ENCODE measurements at places on chromosomes 16 and 17.
A peak's percentile ranks its signal among the peaks of the same experiment; 100 is the strongest.

- no peak for DNase-seq
These were observed 5.8 kb upstream of the TRAF4 start for GRCh38 chr17:28737770-28738679.

GRCh38 chr17:32141258-32141657 is 1.0 kb upstream of the RHOT1 start:
- no peak for DNase-seq

GRCh38 chr17:58323366-58324055 is 5.1 kb downstream of the TSPOAP1 start:
- no peak for DNase-seq

- no peak for DNase-seq
These were observed 83.3 kb downstream of the C16orf95 start for GRCh38 chr16:87233928-87234327.

- DNase-seq, result no peak
These were observed 8.8 kb downstream of the ITGAL start for GRCh38 chr16:30481381-30481780.

DNA sequence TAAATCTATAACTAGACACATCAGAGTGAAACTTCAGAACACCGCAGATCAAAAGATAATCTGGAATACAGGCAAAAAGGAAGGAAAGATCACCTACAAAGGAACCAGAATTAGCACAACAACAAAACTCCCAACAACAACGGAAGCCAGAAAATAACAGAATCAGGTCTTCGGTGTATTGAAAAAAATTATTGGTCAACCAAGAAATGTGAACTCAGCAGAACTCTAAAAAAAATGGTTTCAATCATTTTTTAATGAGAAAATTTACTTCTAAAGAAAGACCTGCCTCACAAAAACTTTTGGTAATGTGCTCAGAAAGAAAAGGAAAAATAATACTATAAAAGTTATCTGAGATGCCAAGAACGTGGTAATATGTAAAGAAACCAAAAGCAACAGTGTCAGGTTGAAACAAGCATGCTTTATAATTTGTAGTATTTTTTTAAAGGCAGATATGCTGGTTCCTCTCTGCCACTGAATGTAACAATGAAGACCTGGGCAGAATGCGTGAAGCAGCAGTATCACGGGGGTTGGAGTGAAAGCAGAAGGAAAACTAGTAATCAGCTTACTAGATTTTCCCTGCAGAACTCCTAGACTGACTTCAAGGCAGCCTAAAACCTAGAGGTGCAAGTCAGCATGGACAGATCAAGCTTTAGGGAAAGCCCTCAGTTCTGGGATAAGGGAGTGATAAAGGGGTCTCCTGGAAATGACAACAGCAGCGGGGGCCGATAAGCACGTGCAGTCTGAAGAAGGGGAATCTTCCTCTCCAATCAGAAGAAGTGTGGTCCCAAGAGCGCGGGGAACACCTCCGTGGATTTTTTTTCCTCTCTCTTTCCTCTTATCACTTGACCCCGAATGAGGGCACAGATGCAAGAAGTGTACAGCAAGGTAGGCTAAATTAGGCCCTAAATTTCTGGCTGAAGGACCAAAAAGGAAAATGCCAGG is 80.9 kb upstream of the TEKT1 start:
- DNase-seq, result no peak

- DNase-seq, result peak; percentile 62
These were observed 17.5 kb upstream of the MTMR4 start for GRCh38 chr17:58531661-58532554.

DNA sequence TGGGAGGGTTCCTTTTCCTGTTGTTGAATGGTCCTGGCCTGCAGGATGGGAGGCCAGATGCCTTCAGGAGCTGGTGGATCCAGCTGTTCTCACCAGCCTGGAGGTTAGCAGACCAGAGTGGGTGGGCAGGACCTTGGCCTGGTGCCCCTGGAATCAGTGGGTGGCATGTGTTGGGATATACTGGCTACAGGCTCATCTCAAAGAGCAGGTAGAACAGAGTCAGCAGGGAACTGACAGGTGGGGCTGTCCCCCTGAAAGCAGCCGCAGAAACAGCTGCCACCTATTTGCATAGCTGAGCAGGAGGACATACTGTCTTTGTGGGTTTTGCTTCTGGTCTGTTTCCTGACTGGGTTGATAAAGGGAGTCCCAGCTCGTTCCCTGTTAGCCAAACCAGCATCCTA is 144.1 kb downstream of the RAB11FIP4 start:
- DNase-seq, result no peak

GRCh38 chr17:47621293-47622179 is 28.2 kb upstream of the KPNB1 start:
- no peak for DNase-seq

- no peak for DNase-seq
These were observed 35.3 kb downstream of the FA2H start for GRCh38 chr16:74739275-74739674.

DNA sequence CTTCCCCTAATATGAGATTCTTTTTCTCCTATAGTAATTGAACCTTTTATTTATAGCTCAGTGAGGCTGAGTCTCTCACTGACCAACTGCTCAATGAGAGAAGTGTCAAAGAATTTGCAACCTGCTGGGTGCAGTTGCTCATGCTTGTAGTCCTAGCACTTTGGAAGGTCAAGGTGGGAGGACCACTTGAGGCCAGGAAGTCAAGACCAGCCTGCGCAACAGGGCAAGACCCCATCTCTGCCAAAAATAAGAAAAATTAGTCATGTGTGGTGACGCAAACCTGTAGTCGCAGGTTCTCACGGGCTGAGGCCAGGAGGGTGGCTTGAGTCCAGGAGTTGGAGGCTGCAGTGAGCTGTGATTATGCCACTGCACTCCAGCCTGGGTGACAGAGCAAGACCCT is 30.9 kb upstream of the CRYBA1 start:
- no peak for DNase-seq

DNA sequence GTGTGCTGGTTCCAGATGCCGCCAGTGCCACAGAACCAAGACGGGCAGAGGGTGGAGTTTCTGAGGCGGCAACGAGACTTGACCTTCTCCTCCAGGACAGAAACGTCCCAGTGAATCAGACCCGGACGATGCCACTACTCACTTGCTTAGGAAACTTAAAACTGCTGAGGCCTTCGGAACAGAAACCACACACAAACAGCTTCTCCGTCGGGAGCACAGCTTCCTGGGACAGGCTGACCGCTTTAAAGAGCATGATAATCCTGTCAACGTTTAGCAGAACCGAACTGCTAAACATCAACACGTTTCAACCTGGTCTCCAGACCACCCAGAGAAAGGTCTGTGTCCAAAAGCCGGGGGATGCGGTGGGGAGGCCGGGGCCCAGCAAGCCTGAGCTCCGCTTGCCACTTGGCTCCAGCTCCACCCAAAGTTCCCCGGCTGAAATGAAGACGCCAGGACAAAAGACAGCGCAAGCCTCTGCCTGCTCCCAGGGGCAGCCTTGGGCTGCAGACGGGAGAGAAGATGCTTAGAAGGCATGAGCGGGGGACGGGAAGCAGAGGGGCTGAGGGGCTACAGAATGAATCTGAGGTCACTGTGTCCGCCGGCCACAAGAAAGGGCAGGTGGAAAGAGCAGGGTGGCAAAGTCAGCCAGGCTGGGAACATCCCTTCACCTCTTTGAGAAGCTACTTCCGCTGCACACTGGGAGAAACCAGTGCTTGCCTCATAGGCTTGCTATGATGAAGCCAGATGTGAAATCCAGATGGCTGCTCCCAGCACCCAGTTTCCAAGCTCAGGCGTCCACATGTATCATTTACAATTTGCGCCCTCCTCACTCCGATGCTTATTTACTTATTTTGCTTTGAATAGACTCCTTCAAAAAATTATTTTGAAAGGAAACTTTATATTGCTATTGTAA is 69.0 kb downstream of the MRM3 start:
- no peak for DNase-seq

DNA sequence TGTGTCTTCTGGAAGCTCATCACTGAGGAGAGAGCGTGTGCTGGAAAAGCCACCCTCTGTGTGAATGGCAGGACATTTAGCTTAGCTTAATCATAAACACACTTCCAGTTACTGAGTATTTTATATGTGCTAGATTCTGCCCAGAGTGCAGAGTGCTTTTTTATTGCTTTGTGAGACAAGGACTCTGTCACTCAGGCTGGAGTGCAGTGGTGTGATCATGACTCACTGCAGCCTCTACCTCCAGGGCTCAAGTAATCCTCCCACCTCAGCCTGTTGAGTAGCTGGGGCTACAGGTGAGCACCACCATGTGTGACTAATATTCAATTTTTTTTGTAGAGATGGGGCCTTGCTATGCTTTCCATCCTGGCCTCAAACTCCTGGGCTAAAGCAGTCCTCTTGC is 61.4 kb upstream of the IRX3 start:
- DNase-seq, result no peak

GRCh38 chr16:56641166-56641565 is 2.7 kb downstream of the MT1A start:
- no peak for DNase-seq

- no peak for DNase-seq
These were observed 151.7 kb downstream of the ANKFN1 start for GRCh38 chr17:56305007-56305406.

- DNase-seq, result no peak
These were observed 78.0 kb upstream of the AMZ2 start for GRCh38 chr17:68169840-68170239.

DNA sequence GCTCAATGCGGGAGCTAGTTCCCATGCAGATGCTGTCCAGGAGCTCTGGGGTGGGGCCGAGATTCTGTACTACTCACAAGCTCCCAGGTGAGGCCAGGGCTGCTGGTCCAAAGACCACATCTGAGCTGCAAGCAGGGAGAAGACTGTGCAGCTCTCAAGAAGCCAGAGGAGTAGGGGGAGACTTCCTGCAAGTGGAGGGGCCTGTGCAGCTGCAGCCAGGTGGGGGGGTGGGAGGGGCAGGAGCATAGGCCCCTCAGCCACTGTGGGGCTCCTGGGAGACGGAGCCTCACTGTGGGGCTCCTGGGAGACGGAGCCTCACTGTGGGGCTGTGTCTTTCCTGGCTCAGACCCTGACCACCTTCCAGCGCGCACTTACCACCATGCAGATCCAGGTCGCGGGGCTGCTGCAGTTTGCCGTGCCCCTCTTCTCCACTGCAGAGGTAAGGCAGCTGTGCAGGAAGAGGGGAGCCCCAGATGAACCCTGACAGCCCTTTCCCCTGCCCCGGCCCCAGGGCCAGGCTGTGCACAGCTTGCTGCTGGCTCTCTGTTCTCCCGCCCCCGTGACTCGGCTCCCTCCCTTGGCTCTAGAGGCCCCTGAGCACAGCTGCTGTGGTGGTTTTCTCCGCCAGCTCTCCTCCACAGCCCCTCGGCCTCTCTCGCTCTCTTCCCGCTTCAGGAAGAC is 24.3 kb upstream of the DNAI2 start:
- DNase-seq, result no peak

- no peak for DNase-seq
These were observed 19.0 kb downstream of the CCDC57 start for GRCh38 chr17:82193520-82194220.

GRCh38 chr17:56290802-56291118 is 137.5 kb downstream of the ANKFN1 start:
- no peak for DNase-seq

- DNase-seq, result no peak
These were observed 186.5 kb downstream of the STX8 start for GRCh38 chr17:9389111-9389527.

- DNase-seq, result no peak
These were observed 35.8 kb downstream of the SRCIN1 start for GRCh38 chr17:38569701-38570512.

GRCh38 chr16:88899901-88900661 is 33.6 kb upstream of the PABPN1L start:
- DNase-seq, result no peak
